ENCODE measurements at places on chromosomes 16 and 17.

GRCh38 chr16:83328936-83329335, 478.8 kb upstream of the HSBP1 start:
- DNase-seq: no peak

DNA sequence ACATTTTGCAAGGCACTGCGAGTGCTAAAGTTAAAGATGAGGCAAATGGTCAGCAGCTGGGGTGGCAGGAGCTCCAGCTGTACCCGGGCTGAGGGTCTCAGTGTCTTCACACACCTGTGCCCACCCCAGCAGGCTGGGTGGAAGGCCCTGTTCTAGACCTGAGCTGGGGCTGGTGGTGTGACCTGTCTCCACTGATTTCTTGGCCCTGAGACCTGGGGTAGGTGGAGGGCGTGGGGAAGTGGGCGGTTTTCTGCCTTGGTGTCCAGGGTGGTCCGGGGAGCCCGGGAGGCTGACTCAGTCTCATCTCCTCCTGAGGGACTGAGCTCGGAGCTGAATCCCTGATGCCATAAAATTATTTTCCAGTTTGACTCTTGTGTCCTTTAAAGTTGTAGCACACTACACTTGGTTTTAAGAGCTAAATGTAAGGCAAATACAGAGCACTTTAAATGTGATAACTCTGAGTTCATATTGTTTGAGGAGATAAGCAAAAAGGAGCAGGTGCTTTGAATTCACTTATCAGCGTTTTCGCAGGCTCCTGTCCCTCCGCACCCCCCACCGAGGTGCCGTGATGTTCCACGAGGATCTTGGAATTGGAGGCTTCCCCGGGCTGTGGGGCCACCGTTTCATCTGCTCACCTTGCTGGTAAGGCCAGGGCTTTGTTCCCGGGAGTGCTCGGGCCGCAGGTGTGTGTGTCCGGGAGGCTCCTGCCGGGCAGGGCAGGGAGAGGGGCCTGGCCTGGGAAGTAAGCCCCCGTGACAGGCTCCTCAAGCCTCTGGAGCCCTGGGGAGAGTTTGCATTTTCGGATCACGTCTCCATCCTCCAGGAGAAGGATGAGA, 117.0 kb downstream of the AATF start:
- DNase-seq: no peak

GRCh38 chr17:7437950-7438614, 1.2 kb upstream of the FGF11 start:
- DNase-seq: peak; percentile 69

DNA sequence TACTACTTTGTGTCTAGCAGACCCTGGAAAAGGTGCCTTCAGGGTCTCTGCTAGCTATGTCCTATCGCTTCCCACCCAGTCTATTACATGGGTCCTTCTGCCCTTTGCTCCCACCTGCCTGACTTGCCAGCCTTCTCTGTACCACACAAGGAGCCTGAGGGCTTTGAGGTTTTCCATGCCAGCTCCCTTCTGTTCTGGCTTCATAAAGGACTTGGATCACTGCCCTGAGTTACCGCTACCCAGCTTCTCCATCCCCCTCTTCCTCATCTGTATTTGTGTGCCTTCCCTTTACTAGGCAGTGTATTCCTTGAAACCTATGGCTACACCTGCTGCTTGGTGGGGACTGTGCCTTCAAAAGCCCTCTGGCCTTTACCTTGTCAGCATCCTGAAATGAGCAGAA, 19.6 kb upstream of the LLGL1 start:
- no peak for DNase-seq

DNA sequence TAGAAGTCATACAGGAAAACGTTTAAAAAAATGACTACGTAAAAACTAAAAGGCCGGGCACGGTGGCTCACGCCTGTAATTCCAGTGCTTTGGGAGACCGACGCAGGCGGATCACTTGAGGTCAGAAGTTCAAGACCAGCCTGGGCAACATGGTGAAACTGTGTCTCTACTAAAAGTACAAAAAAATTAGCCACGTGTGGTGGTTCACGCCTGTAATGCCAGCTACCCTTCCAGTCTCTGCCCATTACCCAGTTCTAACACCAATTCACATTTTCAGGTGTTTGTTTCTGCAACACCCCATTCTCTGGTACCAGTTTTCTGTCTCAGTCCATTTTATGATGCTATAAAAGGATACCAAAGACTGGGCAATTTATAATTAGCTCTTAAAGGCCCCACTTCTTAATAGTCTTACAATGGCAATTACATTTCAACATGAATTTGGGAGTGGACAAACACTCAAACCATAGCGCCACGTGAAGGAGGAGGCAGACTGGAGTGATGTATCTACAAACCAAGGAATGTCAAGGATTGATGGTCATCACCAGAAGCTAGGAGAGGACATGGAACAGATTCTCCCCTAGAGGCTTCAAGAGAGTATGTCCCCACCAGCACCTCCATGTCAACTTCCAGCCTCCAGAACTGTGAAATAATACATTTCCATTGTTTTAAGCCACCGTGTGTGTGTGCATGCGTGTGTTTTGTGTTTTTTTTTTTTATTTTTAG, 791 bp upstream of the C17orf75 start:
- DNase-seq: no peak

- peak; percentile 67 for DNase-seq
Measured at GRCh38 chr16:71421911-71422310, 19.9 kb downstream of the TLE7 start.

GRCh38 chr16:20846551-20846950, 40.2 kb downstream of the REXO5 start:
- DNase-seq: no peak

DNA sequence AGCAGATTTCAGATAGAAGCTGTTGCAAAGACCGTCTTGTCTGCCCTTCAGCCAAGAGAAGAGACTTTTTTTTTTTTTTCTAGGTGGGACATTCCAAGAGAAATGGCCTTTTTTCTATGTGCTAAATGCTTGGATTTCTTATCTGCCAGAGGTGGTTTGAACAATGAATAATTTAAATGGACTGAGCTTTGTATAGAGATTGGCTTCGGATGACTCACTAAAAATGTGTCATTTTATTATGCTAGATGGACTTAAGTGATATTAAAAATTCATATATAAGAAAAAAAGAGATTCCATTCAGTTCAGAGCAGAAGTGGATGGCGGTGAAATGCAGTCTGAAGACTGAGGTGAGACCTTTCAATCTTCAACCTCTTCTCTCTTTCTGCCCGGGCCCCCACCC, 58.4 kb downstream of the MEAK7 start:
- DNase-seq: no peak

DNA sequence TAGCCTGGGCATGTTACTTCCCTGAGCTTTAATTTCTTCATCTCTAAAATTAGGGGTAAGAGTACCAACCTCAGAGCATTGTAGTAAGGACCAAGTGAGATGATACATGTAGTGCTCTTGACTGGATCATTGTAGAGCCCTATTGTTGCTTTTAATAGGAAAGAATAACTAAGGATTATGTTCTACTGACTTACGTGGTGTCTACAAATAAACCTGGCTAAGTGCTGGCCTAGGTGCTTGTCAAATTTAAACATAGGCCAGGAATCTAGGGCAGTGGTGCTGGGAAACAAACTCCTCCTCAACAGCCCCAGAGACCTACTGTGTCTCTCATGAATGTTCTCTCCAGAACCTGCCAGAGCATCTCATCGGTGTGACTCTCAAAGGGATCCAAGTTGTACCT, 69.4 kb downstream of the ABCC12 start:
- DNase-seq: no peak

GRCh38 chr16:58365623-58366022, 26.6 kb upstream of the GINS3 start:
- DNase-seq: no peak

DNA sequence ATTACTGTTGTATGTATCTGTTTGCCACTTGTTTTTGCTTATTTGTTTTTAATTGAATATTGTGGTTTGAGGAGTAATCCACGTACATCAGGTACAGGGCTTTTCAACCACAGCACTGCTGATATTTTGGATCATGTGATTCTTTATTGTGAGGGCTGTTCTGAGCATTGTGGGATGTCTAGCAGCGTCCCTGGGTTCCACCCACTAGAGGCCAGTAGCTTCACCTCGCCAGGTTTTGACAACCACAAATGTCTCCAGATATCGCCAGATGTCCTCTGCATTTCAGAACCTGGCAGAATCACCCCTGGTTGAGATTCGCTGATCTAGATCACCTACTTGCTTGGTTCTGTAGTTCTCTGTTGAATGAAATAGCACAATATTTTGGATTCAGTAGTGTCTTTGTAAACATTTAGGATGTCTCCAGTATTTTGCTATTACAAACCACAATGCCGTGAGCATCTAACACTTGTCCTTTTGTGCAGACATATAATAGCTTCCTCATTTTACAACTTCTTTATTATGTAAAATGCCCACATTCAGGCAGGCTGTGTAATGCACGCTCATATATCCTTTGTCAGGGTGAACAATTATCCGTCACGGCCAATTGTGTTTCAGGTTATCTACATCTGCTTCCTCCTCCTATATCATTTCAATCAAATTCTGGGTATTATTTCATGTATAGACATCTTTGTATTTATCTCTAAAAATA, 380.3 kb downstream of the SNX29 start:
- DNase-seq: no peak

- DNase-seq: no peak
Measured at GRCh38 chr17:9383826-9384225, 191.8 kb downstream of the STX8 start.

DNA sequence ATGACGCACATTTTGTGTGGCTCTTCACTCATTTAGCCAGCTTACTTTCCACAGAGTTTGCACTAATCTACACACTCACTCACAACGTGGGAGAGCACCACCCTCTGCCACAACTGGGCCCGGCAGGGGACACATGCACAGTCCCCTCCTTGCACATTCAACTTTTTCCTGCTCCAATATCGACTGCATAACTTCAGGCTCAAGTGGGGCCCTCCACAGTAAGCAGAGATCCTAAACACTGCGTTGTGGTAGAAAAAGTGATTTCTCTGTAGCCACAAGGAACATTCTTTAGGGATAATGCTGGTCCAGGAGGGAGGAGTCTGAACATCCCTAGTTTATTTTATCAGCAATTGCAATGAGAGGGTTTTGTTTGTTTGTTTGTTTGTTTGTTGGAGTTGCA, 40.0 kb downstream of the MRPS23 start:
- DNase-seq: no peak

- no peak for DNase-seq
Measured at GRCh38 chr17:79001190-79002020, 8.2 kb downstream of the CANT1 start.

GRCh38 chr16:16917191-16917785, 538.3 kb downstream of the NPIPA7 start:
- no peak for DNase-seq

GRCh38 chr16:17552351-17552750, 81.6 kb upstream of the XYLT1 start:
- DNase-seq: no peak

- no peak for DNase-seq
Measured at GRCh38 chr16:2529961-2530628, 1.1 kb downstream of the CEMP1 start.

GRCh38 chr16:17365591-17366298, 105.0 kb downstream of the XYLT1 start:
- DNase-seq: no peak

DNA sequence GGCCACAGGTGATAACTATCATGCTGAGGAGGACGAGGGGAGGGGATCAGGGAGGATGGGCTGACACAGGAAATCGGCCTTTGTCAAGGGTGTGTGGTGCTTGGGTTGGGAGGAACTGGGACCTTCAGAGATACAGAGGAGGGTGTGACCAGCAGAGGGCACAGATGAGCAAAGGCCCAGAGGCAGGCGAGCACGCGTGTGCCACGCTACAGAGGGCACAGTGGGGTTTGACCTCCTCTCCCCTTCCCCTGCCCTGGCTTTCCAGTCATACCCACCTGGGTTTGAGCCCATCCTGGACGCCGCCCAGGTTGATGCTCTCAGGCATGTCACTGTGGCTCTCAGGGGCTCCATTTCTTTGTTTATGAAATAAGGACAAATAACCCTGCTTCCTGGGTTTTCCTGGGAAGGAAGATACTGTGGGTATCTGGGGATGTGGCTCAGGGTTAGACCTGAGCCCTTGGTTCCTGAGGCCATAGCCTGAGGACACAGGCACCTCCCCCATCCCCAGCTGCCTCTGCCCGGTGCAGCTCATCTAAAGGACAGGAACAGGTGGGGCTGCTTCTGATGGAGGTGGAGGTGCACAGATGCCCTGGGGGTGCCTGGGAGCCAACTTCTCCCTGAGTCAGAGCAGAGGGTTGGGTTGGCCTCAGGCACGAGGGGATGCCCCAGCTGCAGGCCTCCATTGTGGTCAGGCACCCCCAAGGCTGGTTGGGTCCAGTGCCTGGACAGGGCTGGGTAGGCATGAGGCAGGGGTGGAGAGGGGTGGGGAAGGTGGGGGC, 51.8 kb downstream of the BEAN1 start:
- peak; percentile 86 for DNase-seq

- DNase-seq: no peak
Measured at GRCh38 chr16:68481636-68482035, 33.3 kb upstream of the SMPD3 start.

DNA sequence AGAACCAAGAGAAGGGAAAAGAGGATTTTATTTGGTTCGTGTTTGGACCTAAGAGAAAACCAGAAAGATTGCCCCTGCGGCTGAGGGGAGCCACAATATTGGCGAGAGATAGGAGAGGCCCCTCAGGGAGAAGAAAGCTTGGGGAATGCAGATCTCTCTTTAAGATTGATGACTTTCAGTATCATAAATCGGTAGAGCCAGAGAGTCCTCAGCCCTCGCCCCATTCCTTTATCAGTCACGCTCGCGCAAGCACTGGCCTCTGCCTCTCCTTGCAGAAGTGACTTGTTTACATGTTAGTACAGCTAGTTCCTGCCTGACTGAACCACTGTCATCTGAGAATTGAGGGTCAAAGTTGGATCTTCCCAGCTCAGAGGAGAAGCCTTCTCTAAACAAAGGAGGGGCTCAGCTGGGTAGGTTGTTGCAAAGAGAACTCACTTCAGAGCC, 21.5 kb upstream of the KRT19 start:
- DNase-seq: no peak

- no peak for DNase-seq
Measured at GRCh38 chr17:47622180-47622549, 27.6 kb upstream of the KPNB1 start.

- no peak for DNase-seq
Measured at GRCh38 chr17:55290492-55291113, 25.8 kb downstream of the HLF start.

DNA sequence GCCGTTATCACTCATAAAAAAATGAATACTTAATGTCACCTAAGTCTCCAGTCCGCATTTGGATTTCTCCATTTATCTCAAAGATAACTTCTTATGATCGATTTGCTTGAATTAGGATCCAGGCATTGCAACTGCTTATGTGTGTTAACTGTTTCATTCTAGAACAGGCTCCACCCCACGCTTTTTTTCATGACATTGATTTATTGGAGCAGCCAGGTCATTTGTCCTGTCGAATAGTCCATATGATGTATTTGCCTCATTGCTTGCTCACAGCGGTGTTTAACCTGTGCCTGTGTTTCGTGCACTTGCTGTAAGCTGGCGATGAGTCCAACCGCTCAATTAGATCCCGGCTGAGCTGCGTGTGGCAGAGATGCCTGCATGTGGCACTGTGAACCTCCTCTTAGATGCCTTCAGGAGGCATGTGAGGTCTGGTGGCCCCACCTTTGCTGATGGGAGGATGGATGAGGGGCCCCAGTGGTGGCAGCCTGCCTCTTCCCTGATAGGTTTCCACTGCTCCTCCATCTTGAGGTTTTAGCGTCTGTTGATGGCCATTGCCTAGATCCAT, 16.4 kb downstream of the DHX38 start:
- no peak for DNase-seq

GRCh38 chr16:52770828-52771227, 223.9 kb upstream of the TOX3 start:
- no peak for DNase-seq

Data from GM20000 (cell line).